A549 treated with CpdA at 1 μM for 4 hours (cell line): ENCODE measurements at places on chromosomes 3 and 15. TPM values are rescaled to one million over a fixed set of nuclear protein-coding genes. Genes with fewer than 3 reads are reported as not detected.

ZNF385D gene
- total RNA-seq, result not detected in 5 replicates

CDHR4 gene
- total RNA-seq, result 0.16 to 0.53 TPM (median 0.40 TPM) in 5 replicates

PBRM1 gene
- 11.2 to 15.4 TPM (median 15.0 TPM) in 5 replicates for total RNA-seq

PLA2G4F gene
- total RNA-seq, result not detected in 5 replicates

ACAD9 gene
- total RNA-seq, result 21.5 to 29.0 TPM (median 24.9 TPM) in 5 replicates

GUCA1C gene
- not detected in 5 replicates for total RNA-seq
